ENCODE measurements at places on chromosomes 6 and 20.

GRCh38 chr6:81785377-81785776 lies 32.9 kb upstream of the TENT5A start:
- no peak for DNase-seq

DNA sequence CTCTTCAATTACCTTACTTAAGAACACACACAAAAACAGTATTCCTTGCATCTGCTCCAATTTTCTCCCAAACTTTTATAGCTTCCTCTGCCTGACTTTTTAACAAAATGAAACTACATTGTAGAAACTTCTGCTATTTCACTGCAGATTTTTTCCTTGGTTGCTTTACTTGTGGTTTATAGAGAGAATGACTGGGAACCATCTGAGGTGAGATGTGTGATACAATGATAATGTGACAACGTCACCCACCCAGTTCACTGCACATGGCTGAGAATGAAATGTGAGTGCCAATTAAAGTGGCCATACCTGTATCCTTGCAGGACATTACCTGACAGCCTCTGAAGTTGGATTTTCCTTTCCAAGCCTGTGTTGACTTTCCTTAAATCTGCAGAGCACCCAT lies 258.4 kb downstream of the CD83 start:
- DNase-seq = no peak

DNA sequence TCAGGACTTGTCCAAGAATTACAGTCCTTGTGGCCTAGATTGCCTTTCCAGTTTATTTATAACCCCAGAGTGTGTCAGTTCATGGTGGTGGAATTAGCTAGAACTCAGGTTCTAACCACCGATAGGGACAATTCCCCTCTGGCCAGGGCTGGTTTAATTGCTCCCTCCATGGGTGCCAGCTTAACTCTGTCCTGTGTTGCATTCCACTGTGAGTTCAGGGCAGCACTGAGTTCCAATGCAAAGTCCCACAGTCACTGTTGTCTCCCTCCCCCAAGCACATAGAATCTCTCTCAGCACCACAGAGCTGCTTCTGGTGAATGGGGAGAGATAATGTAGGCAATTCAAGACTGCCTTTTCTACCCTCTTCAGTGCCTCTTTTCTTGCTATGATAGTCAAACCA lies 82.5 kb upstream of the TNFRSF21 start:
- no peak for DNase-seq

- DNase-seq = no peak
Measured at GRCh38 chr6:167296293-167296690, 5.2 kb downstream of the UNC93A start.

DNA sequence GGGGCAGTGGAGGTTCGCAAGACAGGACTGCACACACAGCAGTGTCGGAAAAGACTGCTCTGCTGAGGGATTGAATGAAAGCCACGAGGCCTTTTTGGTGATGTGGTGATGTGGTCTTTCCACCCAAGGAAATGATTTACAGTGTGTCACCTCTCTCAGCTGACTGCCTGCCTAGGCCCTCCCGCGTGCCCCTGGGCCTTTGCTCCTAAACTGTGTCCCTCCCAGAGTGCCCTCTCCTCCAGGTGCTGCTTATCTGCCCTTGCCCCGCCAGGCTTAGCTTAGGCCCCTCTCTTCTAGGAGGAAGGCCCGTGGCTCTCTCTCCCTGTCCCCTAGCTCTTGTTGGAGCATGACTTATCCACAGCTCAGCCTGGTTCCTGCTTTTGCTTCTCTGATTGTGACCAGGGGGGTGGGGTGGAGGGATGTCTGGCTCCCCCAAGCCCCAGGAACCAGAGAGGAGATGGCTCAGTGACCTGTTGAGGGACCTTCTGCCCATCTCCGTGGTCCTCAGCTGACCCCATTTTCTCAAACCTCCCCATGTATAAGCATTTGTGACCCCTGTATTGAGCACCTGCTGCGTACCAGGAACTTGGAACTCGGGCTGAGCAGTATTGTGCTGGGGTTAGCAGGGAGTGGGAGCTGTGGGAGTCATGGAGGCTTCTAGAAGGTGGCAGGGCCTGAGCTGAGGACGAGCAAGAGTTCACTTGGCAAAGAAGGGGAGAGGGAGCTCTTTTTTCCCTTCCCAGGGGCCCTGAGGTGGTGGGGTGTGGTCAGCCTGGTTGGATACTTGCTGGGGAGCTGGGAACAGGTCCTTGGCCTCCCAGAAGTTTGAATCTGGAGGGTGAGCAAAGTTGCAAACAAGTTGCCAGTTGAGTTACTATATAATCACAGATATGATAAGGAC lies 2.2 kb downstream of the SRC start:
- no peak for DNase-seq

GRCh38 chr20:13775867-13776266 lies 8.9 kb downstream of the ESF1 start:
- DNase-seq = no peak

- DNase-seq = no peak
Measured at GRCh38 chr20:21262812-21263211, 40.3 kb upstream of the XRN2 start.

DNA sequence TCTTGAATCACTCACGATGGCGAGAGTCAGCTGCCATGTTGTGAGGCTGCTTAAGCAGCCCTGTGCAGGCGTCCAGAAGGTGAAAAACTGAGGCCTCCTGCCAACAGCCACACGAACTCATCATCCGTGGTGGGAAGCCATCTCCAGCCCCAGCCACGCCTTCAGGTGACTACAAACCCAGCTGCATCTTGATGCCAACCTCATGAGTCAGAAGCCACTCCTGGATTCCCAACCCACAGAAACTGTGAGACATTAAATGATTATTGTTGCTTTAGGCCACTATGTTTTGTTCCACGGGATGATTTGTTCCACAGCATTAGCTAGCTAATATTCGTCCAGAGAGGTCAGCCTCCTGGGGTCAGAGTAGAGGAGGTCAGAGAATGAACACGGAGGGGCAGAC lies 80.5 kb downstream of the SNX5 start:
- DNase-seq = no peak

DNA sequence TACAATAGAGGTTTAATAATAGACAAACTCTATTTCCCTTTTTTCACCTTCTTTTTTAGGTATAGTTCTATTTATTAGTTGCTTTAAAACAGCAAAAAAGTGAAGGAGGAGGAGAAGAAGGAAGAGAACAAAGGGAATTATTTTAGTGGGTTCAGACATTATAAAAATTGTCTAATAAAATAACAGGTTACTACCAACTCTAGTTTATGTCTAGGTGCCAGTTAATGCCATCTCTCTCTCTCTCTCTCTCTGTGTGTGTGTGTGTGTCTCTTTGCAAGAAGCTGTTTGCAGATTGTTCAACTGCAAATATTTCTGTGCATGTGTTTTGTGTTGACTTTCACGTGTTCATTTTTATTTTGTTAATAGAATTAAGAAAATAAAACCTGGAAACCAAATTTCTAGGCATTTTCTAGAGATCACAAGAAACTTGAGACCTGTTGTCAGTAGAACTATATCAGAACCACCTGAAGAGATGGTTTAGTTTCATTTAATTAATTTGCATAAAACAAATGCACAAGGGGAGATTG lies 313.5 kb upstream of the SGK1 start:
- no peak for DNase-seq

DNA sequence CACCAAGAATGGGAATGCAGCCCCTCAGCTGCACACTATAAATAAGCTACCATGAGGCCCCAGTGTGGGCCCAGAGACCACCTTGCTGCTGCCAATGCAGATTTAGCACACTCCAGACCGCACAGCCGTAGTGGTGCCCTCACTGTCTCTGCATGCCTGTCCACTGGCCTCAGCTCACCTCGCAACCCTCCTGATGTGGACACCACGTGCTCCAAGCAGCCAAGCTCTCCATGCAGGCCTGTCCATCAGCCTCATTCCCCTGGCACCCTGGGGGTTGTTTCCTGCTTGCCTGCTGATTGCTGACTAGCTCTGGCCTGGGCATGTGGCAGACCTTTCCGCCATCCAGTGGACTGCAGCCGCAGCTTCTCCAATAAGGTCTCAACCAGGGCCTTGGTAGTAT lies 36.2 kb downstream of the ZBTB9 start:
- DNase-seq = no peak

GRCh38 chr6:39923861-39924260 lies 10.4 kb downstream of the MOCS1 start:
- DNase-seq = no peak

- DNase-seq = no peak
Measured at GRCh38 chr20:36501367-36502006, 39.8 kb upstream of the MYL9 start.

- no peak for DNase-seq
Measured at GRCh38 chr20:6496874-6497273, 270.6 kb upstream of the BMP2 start.

- DNase-seq = no peak
Measured at GRCh38 chr6:42978487-42978838, 518 bp downstream of the PEX6 start.

GRCh38 chr6:6317825-6318733 lies 2.4 kb downstream of the F13A1 start:
- DNase-seq = no peak

- DNase-seq = no peak
Measured at GRCh38 chr20:37350649-37351574, 5.0 kb downstream of the SRC start.

DNA sequence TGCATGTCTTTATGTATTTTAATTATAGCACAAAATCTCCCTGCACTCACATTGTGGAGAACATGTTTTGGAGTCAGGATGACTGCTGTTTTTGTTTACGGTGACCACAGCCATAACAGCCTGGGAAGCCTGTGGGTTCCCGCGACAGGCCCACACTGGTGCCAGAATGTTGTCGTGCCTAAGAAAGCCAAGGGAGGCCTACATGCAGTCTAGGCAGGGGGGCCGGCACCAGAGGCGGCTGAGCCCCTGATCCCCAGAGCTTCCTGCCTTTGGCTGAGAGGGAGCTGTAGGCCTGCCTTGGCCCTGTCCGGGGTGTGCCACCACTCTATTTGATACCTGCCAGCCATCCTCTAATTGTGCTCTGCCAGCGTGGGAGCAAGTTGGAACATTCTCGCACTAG lies 46.7 kb downstream of the TBC1D7 start:
- DNase-seq = no peak

- no peak for DNase-seq
Measured at GRCh38 chr20:48808382-48809034, 19.3 kb downstream of the PREX1 start.

DNA sequence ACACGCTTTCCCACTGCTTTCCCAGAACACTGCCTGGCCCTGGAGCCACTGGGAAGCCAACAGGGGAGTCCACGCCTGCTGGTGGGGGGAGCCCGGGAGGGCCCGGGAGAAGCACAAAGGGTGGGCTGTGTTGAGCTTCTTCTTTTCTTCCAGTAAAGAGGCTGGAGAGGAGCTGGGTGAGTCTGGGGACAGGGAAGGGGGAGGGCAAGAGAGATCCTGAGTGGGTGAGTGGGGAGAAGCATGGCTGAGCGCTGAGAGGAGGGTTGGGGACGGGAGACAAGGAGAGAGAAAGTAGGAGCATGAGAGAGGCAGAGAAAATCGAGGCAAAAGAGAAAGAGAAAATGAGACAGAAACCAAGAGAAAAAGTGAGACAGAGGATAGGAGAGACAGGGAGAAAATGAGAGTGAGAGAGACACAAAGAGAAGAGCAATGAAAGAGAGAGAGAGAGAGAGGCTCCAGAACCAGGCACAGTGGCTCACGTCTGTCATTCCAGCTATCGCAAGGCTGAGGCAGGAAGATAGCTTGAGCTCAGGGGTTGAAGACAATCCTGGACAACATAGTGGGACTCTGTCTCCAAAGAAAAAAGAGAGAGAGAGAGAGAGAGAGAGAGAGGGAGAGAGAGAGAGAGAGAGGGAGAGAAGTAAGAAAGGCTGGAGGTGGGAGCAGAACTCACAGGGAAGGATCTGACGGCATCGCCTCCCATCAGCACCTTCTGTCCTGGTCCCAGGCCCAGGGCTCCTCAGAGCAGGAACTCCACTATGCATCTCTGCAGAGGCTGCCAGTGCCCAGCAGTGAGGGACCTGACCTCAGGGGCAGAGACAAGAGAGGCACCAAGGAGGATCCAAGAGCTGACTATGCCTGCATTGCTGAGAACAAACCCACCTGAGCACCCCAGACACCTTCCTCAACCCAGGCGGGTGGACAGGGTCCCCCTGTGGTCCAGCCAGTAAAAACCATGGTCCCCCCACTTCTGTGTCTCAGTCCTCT lies 2.0 kb downstream of the LST1 start:
- no peak for DNase-seq

- DNase-seq = no peak
Measured at GRCh38 chr6:109816452-109817374, 125.6 kb downstream of the FIG4 start.

GRCh38 chr6:151627689-151628444 lies 134.1 kb downstream of the CCDC170 start:
- DNase-seq = no peak

DNA sequence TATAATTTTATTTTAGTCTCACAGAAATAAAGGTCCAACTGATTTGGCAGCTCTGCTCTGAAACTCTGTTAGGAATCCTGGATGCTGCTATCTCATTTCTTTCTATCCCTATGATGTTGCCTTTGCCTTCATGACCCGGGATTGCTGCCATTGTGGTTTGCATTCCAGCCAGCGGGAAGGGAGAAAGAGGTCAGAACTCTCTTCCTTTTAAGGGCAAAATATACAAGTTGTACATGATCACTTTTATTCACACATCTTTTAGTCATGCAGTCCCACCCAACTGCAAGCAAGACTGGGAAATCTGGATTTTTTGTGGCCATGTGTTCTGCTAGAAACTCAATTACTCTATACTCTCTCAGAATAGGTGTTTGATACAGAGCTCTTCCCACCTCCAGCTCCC lies 263.1 kb upstream of the ZFP64 start:
- DNase-seq = no peak

GRCh38 chr6:5580736-5581581 lies 319.6 kb downstream of the FARS2 start:
- DNase-seq = no peak

- no peak for DNase-seq
Measured at GRCh38 chr20:50837532-50838321, 42.9 kb downstream of the BCAS4 start.

GRCh38 chr6:5199702-5200101 lies 61.0 kb downstream of the LYRM4 start:
- no peak for DNase-seq

DNA sequence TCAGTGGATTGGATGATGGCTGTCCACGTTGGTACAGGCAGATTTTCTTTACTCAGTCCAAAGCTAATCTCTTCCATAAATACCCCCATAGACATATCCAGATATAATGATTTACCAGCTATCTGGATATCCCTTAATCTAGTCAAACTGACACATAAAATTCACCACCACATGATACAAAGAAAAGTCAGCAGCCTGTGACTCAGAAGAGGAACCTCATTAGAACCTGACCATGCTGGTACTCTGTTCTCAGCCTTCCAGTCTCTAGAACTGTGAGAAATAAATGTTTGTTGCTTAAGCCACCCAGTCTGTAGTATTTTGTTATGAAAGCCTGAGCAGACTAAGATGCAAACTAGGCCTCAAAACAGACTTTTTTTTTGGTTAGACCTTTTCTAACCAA lies 431.3 kb upstream of the RNF217 start:
- DNase-seq = no peak

- DNase-seq = no peak
Measured at GRCh38 chr20:25084626-25085187, 2.8 kb upstream of the VSX1 start.

DNA sequence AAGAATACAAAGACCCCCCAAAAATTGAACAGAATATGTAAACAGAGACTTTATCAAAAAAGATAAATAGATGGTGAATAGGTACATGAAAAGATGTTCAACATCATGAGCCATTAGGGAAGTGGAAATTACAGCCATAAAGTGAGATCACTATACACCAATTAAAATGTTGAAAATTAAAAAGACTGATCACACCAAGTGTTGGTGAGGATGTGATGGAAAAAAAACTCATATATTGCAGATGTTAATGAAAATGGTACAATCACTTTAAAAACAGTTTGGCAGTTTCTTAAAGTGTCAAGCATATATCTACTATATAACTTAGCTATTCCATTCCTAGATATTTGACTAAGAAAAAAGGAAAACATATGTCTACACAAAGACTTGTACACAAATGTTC lies 280.5 kb downstream of the DHX35 start:
- no peak for DNase-seq
